ENCODE measurements at places on chromosomes 13 and 19.

GRCh38 chr13:41897126-41897525 is 63.8 kb downstream of the VWA8 start:
- DNase-seq: no peak

- DNase-seq: peak; percentile 21
These were observed 26.6 kb upstream of the CALM3 start for GRCh38 chr19:46574533-46574932.

DNA sequence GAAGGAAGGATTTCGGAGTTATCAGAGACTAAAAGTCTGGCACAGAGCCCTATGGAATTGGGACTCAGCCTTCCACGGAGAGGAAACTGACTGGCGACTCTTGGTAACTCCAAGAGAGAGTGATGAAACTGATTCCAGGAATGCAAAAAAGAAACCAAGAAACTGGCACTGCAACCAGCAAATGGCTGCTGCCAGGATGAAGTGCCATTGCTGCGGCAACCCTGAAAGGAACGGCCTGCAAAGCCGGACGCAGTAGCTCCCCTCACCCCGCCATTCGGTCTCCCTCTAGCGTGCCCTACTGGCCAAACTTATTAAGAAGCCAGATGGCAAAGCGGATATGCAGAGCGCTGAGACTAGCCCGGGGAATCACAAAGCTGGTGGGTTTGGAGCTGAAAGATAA is 236.0 kb downstream of the PCDH9 start:
- no peak for DNase-seq

DNA sequence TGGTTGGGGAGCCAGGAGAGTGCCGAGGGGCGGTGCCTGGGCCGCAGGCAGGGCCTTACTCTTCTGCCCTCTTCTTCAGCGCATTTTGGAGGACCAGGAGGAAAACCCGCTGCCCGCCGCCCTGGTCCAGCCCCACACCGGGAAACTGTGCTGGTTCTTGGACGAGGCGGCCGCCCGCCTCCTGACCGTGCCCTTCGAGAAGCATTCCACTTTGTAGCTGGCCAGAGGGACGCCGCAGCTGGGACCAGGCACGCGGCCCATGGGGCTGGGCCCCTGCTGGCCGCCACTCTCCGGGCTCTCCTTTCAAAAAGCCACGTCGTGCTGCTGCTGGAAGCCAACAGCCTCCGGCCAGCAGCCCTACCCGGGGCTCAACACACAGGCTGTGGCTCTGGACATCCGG is 9.4 kb downstream of the PGLS start:
- DNase-seq: no peak

DNA sequence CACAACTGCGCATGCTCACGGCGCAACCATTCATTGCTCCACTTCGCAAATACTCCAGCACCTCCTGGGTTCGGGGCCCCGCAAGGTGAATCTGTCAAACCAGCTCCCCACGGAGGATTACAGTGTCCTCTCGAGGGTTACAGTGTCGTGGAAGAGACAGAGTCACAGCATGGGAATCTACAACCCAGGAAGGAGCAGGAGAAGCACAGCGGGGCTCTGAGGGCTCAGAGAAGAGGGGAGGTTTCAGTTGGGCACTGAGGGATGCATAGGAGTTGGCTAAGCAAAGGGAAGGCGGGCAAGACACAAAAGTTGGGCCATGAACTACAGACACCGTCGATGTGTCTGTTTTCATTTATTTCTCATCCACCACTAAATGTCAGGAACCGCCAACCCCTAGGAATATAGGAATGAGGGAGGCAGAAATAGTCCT is 1.0 kb upstream of the GTF2F1 start:
- DNase-seq: no peak

GRCh38 chr19:40469011-40469410 is 2.2 kb downstream of the SPTBN4 start:
- DNase-seq: no peak

DNA sequence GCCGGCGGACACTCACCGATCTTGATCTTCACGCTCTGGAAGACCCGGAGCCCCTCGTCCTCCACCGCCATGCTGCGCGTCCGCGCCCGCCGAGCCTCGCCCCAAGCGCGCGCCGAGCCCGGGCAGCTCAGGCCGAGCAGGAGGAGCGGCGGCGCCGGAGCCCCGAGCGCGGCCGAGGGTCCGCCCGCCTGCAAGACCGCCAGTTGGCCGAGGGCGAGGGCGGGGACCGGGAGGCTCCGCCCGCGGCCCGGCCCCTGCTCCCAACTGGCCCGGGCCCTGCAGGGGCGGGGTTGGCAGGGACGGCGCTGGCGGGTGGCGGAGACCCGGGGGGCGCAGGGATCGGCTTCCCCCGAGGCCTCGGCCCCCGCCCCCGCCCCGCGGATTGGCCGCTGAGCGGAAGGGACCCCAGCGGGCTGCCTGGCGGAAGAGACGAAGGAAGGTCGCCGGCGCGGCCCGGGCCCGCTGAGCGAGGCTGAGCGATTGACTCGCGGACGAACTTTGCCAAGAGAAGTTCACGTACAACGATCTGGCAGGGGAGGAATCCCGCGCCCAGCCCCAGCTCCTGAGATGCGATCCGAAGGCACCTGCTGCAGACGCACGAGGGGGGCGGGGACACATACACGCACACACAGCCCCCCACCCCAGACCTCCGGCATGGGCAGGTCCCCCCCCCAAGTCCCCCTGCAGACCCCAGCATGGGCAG is at the start of gene RASA3:
Gene RASA3, minus strand, starts transcription at position 205 of the 703 bp plus-strand sequence. Its CDS starts 134 bp downstream, at position 71.
- peak; percentile 48 for DNase-seq

- no peak for DNase-seq
These were observed 36.5 kb downstream of the SPTBN4 start for GRCh38 chr19:40503320-40503695.

- DNase-seq: no peak
These were observed 17.9 kb downstream of the GPR183 start for GRCh38 chr13:99289271-99289670.

- DNase-seq: no peak
These were observed 243.5 kb downstream of the ITGBL1 start for GRCh38 chr13:101695870-101696516.

- DNase-seq: no peak
These were observed 65.6 kb downstream of the WASF3 start for GRCh38 chr13:26623125-26623524.

DNA sequence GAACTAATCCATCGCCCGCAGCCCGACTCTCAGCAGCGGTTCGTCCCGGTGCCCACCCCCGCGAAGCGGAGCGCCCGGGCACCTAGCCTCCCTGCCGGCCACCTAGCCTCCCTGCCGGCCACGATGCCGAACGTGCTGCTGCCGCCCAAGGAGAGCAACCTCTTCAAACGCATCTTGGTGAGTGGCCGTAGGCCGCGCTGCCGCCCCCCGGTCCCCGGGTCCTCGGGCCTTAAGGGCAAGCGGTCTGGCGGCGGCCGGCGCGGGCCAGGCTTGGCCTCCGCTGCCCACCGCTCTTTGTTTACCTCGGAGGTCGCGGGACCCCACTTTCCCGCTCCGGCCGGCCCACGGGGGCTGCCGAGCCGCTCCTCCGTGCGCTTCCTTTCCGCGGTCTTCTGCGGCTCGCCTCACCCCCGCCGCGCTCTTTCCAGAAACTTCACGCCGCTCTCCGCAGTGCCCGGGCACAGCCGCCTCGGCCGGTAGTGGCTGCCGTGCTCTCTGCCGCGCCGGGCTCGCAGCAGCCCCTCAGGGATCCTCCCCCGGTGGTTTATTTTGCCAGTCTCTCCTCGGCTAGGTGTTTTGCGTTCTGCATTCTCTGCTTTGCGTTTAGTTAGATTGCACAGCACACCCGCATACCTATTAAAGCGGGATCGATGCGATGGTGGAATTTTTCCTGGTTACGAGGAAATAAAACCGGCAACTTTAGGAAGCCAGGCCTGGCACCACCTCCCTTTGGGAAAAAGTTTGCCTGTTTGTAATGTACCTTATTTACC is 524 bp downstream of the NAA16 start:
- DNase-seq: peak; percentile 22

DNA sequence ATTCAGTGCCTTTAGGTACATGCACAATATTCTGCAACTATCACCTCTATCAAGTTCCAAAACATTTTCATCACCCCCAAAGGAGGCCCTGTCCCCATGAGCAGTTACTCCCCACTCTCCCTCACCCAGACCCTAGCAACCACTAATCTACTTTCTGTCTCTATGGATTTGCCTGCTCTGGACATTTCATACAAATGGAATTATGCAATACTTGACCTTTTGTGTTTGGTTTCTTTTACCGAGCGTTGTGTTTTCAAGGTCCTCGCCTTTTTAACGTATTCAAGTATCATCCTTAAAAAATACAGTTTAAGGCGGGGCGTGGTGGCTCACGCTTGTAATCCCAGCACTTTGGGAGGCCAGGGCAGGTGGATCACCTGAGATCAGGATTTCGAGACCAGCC is 159.7 kb downstream of the IER2 start:
- DNase-seq: no peak

GRCh38 chr19:39599116-39599515 is 3.2 kb upstream of the LGALS13 start:
- no peak for DNase-seq

DNA sequence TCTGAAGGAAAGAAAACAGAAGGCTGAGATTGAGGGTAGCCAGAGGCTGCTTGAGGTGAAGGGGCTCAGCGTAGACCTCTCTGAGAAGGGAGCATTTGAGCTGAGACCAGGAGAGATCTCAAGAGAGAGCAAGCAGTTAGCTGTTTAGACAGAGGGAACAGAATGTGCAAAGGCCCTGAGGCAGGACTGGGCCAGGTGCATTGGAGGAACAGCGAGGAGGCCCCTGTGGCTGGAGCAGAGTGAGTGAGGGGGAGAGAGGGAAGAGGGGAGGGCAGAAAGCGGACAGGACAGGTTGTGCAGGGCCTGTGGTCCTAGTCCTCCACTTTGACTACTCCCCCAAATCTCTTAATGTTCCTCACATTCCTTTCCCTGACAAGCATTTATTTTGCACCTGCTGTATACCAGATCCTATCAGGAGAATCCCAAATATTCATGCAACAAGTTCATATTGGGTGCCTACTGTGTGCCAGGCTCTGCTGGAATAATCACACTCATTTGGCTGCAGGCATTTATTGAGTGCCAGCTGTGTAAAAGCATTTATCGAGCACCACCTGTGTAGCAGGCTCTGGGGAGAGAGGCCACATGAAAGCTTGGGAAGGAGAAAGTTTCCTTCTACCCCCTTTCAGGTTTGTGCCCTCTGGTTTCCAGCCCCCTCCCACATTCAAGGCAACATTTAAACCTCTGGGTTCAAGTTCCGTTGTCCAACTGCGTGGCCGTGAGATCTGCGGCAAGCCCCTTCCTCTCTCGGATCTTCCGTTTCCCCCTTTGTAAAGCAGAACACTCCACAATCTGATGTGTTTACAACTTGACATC is 36.5 kb downstream of the NFIC start:
- no peak for DNase-seq

- DNase-seq: no peak
These were observed 9.4 kb upstream of the DPY19L3 start for GRCh38 chr19:32396046-32396652.

GRCh38 chr13:94674609-94675348 is 37.6 kb downstream of the SOX21 start:
- DNase-seq: peak; percentile 62

- no peak for DNase-seq
These were observed 3.0 kb downstream of the TMTC4 start for GRCh38 chr13:100671389-100672182.

DNA sequence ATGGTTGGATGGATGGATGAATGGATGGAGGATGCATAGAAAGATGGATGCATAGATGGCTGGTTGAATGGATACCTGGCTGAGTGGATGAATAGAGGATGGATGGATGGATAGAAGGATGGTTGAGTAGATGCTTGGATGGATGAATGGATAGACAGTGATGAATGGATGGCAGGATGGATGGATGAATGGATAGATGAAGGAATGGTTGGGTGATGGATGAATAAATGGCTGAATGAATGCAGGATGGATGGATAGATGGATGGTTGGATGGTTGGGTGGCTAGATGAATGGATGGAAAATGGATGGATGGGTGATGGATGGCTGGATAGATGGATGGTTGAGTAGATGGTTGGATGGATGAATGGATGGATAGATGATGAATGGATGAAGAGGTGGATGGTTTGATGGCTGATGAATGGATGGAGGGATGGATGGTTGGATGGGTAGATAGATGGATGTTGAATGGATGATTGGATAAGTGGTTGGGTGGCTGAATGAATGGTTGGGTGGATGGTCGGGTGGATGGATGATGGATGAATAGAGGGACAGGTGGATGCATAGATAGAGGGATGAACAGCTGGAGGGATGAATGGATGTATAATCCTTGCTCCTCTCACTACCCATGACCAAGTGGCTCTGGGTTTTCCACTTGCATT is 3.6 kb upstream of the SULT2B1 start:
- no peak for DNase-seq

DNA sequence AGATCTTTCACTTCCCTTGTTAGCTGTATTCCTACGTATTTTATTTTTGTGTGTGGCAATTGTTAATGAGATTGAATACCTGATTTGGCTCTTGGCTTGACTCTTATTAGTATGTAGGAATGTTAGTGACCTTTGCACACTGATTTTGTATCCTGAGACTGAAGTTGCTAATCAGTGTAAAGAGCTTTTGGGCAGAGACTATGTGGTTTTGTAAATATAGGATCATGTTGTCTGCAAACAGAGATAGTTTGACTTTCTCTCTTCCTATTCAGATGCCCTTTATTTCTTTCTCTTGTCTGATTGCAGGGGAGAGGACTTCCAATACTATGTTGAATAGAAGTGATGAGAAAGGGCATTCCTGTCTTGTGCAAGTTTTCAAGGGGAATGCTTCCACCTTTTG is 160.3 kb upstream of the PCDH20 start:
- DNase-seq: no peak

DNA sequence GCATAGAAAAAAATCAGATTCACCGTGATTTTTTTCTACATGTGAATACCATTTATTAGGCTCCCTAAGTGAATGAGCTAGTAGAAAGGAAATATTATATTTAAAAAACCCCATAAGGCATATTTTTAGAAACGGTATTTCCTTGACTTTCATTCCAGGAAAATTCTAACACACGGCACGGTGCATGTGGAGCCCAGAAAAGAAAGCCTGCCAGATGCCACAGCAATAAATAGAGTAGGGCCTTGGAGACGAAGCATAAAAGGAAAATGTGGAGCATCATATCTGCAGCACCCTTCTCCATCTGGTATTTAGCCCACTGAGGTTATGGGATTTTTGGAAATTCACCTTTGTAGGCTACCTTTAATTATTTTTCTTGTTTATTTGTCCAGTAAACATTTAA is 314.4 kb downstream of the ENOX1 start:
- no peak for DNase-seq

DNA sequence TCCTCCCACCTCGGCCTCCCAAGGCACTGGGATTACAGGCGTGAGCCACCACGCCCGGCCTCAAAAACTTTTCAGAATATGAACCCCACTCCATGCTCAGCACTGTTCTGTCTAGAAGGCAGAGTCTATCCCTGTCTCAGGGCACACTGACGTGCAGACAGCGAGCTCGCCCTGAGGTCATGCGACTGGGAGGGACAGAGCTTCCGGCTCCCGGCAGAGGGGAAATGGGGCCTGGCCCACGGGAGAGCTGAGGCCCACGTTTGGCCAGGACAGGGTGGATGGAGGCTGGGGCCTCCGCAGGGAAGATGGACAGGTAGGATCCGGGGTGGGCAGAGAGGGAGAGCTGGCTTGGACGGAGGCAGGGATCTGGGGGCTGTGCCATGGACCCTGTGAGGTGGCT is 2.8 kb upstream of the AZU1 start:
- DNase-seq: no peak
